ENCODE measurements at places on chromosomes 4 and X. TPM values are rescaled to one million over a fixed set of nuclear protein-coding genes. Genes with fewer than 3 reads are reported as not detected.

The CXCL13 gene
- total RNA-seq = not detected

- no peaks in the 10 kb centered on the region for H3K27me3 ChIP-seq
- H3K4me1 ChIP-seq = no peaks in the 10 kb centered on the region
- H3K4me3 ChIP-seq = no peak overlapping the region
- peaks cover 34% of the 10 kb centered on the region for H3K36me3 ChIP-seq
- no peak overlapping the region for H3K27ac ChIP-seq
Measured at GRCh38 chr4:94228493-94229216, 21.0 kb downstream of the SMARCAD1 start.

DNA sequence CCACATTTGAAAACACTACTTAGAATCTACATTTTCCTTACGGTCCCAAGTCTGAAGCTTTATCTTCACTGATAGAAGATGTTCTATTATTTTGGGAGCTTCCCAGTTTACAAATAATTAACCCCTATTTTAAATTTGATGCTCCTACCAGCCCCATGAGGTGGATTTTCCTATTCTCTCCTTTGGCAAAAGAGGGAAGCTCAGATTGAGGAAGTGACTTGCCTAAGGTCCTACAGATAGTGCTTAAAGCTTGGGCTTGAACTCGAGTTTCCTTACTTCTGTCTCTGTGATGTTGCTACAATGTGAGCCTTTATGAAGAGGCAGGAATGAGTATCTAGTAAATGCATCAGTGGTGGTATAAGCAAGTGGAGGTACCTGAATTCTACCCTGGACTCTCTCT, 27.5 kb downstream of the HEPH start:
- H3K27me3 ChIP-seq = no peaks in the 10 kb centered on the region
- DNase-seq = no peak
- no peak overlapping the region for H3K4me3 ChIP-seq

The F8A1 gene
- 14.7 TPM for total RNA-seq

DNA sequence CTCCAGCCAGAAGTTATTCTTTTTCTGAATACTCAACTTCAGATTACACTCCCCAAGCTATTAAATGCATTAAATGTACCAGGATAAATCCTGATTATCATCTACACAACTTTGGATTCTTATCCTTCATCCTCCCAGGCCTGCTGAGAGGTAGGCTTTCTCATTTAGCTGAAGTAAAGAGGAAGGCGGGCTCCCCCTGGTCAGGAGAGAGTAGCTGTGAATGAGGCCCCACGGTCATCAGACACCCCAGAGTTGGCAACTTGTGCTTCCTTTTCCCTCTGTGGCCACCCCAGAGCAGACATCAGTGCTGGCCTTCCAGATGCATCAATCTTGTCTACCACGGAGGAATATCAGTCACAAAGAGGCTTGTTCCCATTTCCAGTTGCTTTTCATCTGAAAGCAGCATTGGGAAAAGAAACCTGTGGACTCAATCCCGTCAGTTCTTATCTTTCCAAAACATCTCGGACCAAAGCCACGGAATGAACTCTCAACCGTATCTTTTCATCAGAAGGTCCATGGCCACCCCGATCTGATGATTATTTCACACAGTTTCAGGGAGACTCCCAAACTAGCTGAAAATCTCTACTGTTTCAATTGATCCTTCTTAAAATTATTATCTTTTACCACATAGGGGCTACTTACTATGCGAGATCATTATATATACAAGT, 79.2 kb downstream of the FBXO8 start:
- peaks cover 19% of the 10 kb centered on the region for H3K4me1 ChIP-seq
- no peak overlapping the region for H3K4me3 ChIP-seq
- no peak for DNase-seq
- H3K36me3 ChIP-seq = no peaks in the 10 kb centered on the region

DNA sequence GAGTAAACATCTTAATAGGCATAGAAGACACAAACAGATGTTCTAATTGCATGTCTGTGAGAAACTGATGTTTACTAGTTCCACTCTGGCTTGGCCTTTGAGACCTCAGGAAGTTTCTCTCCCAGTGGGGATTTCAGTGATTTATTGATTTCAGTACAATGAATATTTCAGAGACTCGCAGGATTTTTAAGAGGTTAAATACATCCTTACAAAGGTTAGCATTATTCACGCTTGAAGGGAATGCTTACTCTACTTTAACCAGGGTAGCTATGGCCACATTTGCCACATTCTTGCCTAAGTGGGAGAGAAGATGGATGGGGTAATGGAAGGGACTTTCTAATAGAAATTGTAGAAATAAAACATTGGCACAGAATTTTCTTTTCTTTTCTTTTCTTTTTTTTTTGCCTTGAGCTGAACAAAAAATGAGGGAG, 480.1 kb downstream of the SPRY1 start:
- no peaks in the 10 kb centered on the region for H3K27me3 ChIP-seq
- no peak overlapping the region for H3K4me3 ChIP-seq
- peaks cover 37% of the 10 kb centered on the region for H3K4me1 ChIP-seq
- H3K27ac ChIP-seq = no peak overlapping the region
- no peak for DNase-seq

The MAOA gene
- total RNA-seq = 1.1 TPM

The CYSLTR1 gene
- total RNA-seq = 0.68 TPM

DNA sequence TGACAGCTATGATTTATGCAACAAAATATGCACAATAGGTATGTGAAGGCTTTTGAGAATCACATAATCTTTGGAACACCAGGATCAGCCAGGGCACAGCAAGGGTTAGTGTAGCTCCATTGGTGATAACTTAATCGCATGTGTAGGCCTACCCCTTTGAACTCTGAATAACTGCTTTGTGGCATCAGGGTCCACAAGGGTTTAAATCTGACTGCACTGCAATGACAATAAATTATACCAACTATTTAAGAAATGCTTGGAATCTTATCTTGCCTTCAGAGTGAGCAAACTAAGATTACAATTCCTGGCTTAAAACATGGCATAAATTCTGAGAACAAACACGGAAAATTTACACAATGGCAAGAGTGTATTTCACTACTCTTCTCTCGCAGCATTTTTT, 245.8 kb downstream of the FBXO8 start:
- DNase-seq = no peak
- H3K4me3 ChIP-seq = peak overlapping the region; percentile 29
- H3K4me1 ChIP-seq = peaks cover 22% of the 10 kb centered on the region
- H3K27ac ChIP-seq = peak overlapping the region; percentile 91
- no peaks in the 10 kb centered on the region for H3K27me3 ChIP-seq

The GLRB gene
- 14.9 TPM for total RNA-seq

DNA sequence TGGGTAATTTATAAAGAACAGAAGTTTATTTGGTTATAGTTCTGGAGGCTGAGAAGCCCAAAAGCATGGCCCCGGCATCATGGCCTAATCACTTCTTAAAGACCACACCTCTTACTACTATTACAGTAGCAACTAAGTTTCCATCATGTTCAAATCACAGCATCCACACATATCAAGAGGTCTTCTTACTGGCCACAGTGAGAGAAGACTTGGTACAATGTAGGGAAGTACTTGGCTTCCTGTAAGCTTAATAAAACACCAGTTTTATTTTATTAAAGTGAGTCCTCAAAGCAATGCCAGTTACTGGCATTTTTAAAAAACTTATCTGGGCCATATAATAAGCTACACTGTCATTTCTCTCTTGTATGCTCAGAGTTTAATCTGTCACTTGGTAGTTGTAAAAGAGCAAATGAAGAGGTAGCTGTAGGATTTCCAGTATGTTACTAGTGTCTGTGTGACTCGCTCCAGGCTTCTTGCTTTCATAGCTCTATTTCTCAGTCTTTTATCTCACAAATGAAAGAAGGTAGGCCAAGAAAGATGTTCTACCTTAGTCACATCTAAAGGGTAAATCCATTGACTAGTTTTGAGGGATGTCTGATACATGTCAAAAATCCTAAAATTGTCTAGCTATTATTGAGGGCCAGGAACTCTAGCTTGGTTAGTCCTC, 159.2 kb upstream of the CPEB2 start:
- H3K36me3 ChIP-seq = no peaks in the 10 kb centered on the region
- DNase-seq = no peak
- H3K4me3 ChIP-seq = no peak overlapping the region
- H3K27ac ChIP-seq = no peak overlapping the region
- no peaks in the 10 kb centered on the region for H3K27me3 ChIP-seq
- H3K4me1 ChIP-seq = no peaks in the 10 kb centered on the region

GRCh38 chr4:166625018-166625637, 609.2 kb downstream of the SPOCK3 start:
- H3K36me3 ChIP-seq = no peaks in the 10 kb centered on the region
- no peak for DNase-seq
- no peaks in the 10 kb centered on the region for H3K27me3 ChIP-seq
- H3K4me1 ChIP-seq = peaks cover 10% of the 10 kb centered on the region

The SMAD1 gene
- 35.6 TPM for total RNA-seq

The SCD5 gene
- 25.7 TPM for total RNA-seq

The BMPR1B gene
- total RNA-seq = 2.6 TPM

GRCh38 chr4:69780141-69780540, 19.7 kb upstream of the SULT1B1 start:
- H3K36me3 ChIP-seq = no peaks in the 10 kb centered on the region
- H3K4me1 ChIP-seq = peaks cover 22% of the 10 kb centered on the region
- H3K4me3 ChIP-seq = no peak overlapping the region
